ENCODE measurements at places on chromosomes 11 and 22. TPM values are rescaled to one million over a fixed set of nuclear protein-coding genes. Genes with fewer than 3 reads are reported as not detected.

DNA sequence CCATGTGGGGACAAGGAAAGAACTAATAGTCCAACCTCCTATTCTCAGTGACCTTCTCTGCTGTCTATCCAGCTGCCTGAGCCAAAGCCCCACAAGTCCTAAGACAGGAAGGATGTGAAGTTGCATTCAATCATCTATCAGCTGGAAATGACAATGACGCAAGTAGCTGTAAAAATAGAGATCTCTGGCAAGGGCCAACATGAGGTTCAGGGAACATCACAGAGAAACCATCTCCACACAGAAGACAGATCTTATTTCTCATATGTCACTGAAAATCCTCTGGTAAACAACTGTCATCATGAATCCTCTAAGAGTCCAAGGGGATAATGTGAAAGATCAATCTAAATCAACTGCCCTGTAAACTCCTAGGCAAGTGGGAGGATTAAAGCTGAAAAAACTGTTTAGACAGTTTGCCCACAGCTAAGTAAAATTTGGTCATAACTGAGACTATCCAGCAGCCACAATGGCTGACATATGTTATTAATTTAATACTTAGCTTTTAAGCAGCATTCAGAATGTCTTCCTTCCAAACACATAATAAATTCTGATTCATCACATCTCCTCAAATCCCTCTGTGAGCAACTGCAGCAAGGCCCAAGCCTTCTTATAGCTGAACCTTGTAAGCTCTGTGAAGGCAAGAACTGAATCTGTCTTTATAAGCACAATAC lies 52.1 kb downstream of the ALG9 start:
- H3K4me3 ChIP-seq = peak overlapping the region; percentile 31
- H3K27ac ChIP-seq = peak overlapping the region; percentile 85
- H3K36me3 ChIP-seq = peaks cover 17% of the 10 kb centered on the region
- H3K4me1 ChIP-seq = peaks cover 56% of the 10 kb centered on the region
- H3K27me3 ChIP-seq = no peaks in the 10 kb centered on the region

- DNase-seq = no peak
- H3K27me3 ChIP-seq = no peaks in the 10 kb centered on the region
Observed at GRCh38 chr22:49404020-49404419, 423.7 kb downstream of the BRD1 start.

DNA sequence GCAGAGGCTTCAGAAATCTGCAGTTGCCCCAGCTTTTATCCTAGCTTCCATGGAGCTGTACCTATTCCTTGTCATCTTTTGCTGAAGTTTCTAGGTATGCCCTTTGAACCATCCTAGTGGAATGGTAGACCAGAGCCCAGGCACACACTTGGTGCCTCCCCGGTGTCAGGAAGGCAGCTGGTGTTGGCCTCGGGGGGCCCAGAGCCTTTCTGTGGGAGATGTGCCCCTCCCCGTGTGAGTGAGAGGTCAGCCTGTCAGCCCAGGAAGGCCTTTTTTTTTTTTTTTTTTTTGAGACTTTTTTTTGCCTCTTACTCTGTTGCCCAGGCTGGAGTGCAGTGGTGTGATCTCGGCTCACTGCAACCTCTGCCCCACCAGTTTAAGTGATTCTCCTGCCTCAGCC lies 58.4 kb downstream of the MED15 start:
- peaks cover 70% of the 10 kb centered on the region for H3K4me1 ChIP-seq
- H3K4me3 ChIP-seq = 0 out of 2 replicates have a peak overlapping the region, but pooled peaks have one; percentile 83
- peaks cover 55% of the 10 kb centered on the region for H3K36me3 ChIP-seq
- no peak for DNase-seq
- H3K27ac ChIP-seq = peak overlapping the region; percentile 98
- peaks cover 13% of the 10 kb centered on the region for H3K27me3 ChIP-seq

- H3K4me1 ChIP-seq = no peaks in the 10 kb centered on the region
- no peak for DNase-seq
- H3K27ac ChIP-seq = no peak overlapping the region
Observed at GRCh38 chr11:134504146-134504905, 92.3 kb upstream of the B3GAT1 start.

- peaks cover 8% of the 10 kb centered on the region for H3K27me3 ChIP-seq
- no peaks in the 10 kb centered on the region for H3K4me1 ChIP-seq
- peaks cover 5% of the 10 kb centered on the region for H3K36me3 ChIP-seq
- no peak overlapping the region for H3K27ac ChIP-seq
- no peak for DNase-seq
- H3K4me3 ChIP-seq = no peak overlapping the region
Observed at GRCh38 chr22:37062702-37063381, 11.3 kb downstream of the KCTD17 start.

- no peaks in the 10 kb centered on the region for H3K36me3 ChIP-seq
- no peak overlapping the region for H3K4me3 ChIP-seq
- H3K27me3 ChIP-seq = no peaks in the 10 kb centered on the region
Observed at GRCh38 chr22:28279888-28280287, 360.8 kb upstream of the PITPNB start.

GRCh38 chr22:21622919-21623647 lies 6.7 kb downstream of the YDJC start:
- H3K4me1 ChIP-seq = peaks cover 26% of the 10 kb centered on the region
- no peak for DNase-seq
- H3K36me3 ChIP-seq = peaks cover 4% of the 10 kb centered on the region
- peak overlapping the region; percentile 9 for H3K27ac ChIP-seq
- H3K27me3 ChIP-seq = peaks cover 16% of the 10 kb centered on the region

KRTAP5-7 gene
- total RNA-seq = not detected

APOA4 gene
- not detected for total RNA-seq

CNGA4 gene
- not detected for total RNA-seq

SAA2 gene
- total RNA-seq = not detected

ACR gene
- not detected for total RNA-seq

Measured in HFFc6 (cell line).